Foreskin keratinocyte (primary cell): ENCODE measurements at places on chromosomes 4 and X. TPM values are rescaled to one million over a fixed set of nuclear protein-coding genes. Genes with fewer than 3 reads are reported as not detected.

Gene ASB5
- not detected in 2 replicates for total RNA-seq

Gene RTL9
- total RNA-seq: 0.07 and 0.11 TPM in 2 replicates

Gene ATP8A1
- total RNA-seq: 0.14 and 0.20 TPM in 2 replicates

Gene LARP7
- 38.7 and 39.0 TPM in 2 replicates for total RNA-seq

Gene PAGE5
- not detected in 2 replicates for total RNA-seq

Gene RAB41
- total RNA-seq: not detected in 2 replicates
